ENCODE measurements at places on chromosomes 2 and 18. TPM values are rescaled to one million over a fixed set of nuclear protein-coding genes. Genes with fewer than 3 reads are reported as not detected.

SMAD4 gene
- total RNA-seq: 76.4 TPM

RAB17 gene
- total RNA-seq: 0.19 TPM

IL36B gene
- total RNA-seq: not detected

B3GNT7 gene
- under 0.01 TPM for total RNA-seq

CIDEA gene
- total RNA-seq: 0.58 TPM

AQP12A gene
- total RNA-seq: not detected

LHCGR gene
- not detected for total RNA-seq

PTMA gene
- 668 TPM for total RNA-seq

GALNT13 gene
- 0.28 TPM for total RNA-seq

C2orf66 gene
- under 0.01 TPM for total RNA-seq

CDH2 gene
- total RNA-seq: 166 TPM

GBX2 gene
- not detected for total RNA-seq

C18orf63 gene
- total RNA-seq: not detected

SYT4 gene
- not detected for total RNA-seq

GAL3ST2 gene
- total RNA-seq: 0.85 TPM

TSPYL6 gene
- not detected for total RNA-seq

ANKRD30BL gene
- total RNA-seq: not detected

YIPF4 gene
- total RNA-seq: 36.4 TPM

HOXD8 gene
- total RNA-seq: 0.85 TPM

ZC3H6 gene
- total RNA-seq: 5.1 TPM

RFX8 gene
- total RNA-seq: 6.7 TPM

CYP27C1 gene
- total RNA-seq: not detected

FAM161A gene
- total RNA-seq: 2.5 TPM

FNDC4 gene
- 24.5 TPM for total RNA-seq
